Thymus (tissue), 14 donors: ENCODE measurements at places on chromosomes 1 and 21. TPM values are rescaled to one million over a fixed set of nuclear protein-coding genes. Genes with fewer than 3 reads are reported as not detected.

Gene MROH9
- total RNA-seq: 0.05 TPM

Gene C1QC
- 83.0 TPM for total RNA-seq

Gene ARHGEF11
- total RNA-seq: 4.5 TPM

Gene HPCAL4
- total RNA-seq: 0.24 TPM

Gene SGIP1
- 0.57 TPM for total RNA-seq

Gene RNU1-3
- 17,380 TPM for total RNA-seq

Gene NOS1AP
- 0.05 TPM for total RNA-seq

Gene SLAMF7
- 6.4 TPM for total RNA-seq

- no peak for DNase-seq
Measured at GRCh38 chr1:103900005-103900404, 150.3 kb downstream of the AMY1C start.

DNA sequence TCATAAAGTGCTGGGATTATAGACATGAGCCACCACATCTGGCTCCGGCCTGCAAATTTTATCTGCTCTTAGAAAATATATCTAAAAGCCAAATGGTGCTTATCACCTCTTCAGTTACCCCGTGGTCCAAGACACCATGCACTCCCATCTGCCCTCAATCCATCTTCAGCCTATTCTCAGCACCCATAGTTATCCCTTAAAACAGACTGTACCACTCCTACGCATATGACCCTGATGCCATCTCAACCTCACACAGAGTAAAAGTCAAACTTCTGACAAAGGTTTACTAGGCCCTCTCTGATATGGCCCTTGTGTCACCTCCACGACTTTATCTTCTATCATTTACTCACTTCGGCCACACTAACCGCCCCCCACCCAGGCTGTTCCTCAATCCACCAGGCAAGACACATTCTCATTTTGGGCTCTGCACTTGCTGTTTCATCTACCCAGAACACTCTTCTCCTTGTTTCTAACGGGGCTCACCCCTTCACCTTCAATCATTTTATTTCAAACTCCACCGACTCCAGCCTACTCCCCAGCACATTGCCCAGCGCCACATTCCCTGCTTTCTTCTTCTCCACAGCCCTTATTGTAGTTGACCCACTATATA lies 33.0 kb downstream of the USP48 start:
- no peak for DNase-seq

DNA sequence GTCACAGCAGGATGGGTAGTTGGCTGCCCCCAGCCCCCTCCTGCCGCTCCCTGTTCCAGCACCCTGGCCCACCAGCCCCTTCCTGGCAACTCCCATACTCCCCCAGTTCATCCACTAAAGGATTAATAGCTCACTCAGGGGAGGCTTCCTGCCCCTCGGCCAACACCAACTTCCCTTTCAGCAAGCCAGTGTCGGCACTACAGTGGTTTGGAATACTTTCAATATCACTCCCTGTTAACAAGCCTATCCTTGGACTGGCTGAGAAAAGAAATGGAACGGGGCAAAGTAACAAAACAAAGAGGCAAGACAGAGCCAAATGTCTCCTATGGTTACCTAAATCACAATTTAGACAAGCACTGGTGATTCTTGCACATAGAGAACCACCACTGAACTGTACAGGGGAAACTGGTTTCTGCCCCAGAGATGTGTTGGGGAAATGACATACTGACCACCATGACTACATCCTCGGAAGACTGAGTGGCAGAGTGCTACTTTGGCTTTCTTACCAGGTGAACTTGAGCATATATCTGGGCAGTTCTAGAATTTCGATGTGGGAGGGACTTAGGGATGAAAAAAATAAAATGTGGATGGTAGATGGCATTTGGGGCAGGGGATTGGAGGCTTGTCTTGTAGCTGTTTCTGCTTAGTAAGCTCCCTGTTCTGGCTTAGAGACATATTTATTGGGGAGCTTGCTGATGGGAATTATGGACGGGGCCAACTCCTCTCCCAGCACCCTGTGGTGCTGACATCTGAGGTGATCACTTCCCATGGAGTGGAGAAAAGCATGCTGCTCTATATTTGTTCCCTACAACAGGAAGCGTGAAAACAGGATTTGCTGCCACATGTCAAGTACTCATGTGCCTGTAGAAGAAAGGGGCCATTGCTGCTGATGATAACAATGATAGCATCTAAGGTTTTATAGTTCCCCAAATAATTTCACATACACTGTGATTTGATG lies 7.1 kb upstream of the CAPN2 start:
- DNase-seq: no peak

DNA sequence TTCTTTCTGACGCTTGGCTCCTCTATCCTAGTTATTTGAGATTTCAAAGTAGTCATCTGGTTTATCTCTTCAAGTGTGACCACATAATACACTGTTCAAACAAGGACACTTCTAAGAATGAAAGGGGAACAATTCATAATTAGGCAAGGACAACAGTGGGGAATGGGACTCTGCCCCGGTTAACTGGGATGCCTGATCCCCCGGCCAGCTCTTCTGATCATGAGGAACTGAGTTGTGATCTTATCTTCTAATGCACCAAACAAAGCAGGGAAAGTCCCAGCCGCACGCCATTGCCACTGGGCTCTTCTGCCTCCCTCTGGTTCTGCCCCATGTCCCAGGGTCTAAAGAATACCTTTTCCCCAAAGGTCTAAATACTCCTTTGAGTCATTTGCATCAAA lies 158.2 kb upstream of the IRF2BP2 start:
- DNase-seq: no peak

- no peak for DNase-seq
Measured at GRCh38 chr1:204213668-204214662, at the start of gene GOLT1A. Gene GOLT1A (minus strand): TSS chr1:204213988. CDS start chr1:204213906, 82 bp downstream.

DNA sequence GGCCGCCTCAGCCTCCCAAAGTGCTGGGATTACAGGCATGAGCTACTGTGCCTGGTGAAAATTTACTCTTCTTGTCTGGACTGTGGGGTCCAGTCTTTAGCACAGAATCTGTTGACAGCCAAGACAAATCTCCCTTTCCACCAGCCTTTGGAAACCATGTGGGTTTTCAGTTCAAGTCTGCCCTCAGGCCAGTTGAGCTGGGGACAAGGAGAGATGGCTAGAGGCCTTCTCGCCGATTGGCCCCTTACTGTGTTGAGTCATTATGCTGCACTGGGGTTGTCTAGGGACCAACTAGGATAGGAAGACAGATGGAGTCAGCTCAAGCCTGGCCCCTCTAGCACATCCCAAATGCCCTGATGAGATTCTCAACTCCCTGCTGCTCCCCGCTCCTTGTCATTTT lies 8.6 kb upstream of the NKAIN1 start:
- no peak for DNase-seq

DNA sequence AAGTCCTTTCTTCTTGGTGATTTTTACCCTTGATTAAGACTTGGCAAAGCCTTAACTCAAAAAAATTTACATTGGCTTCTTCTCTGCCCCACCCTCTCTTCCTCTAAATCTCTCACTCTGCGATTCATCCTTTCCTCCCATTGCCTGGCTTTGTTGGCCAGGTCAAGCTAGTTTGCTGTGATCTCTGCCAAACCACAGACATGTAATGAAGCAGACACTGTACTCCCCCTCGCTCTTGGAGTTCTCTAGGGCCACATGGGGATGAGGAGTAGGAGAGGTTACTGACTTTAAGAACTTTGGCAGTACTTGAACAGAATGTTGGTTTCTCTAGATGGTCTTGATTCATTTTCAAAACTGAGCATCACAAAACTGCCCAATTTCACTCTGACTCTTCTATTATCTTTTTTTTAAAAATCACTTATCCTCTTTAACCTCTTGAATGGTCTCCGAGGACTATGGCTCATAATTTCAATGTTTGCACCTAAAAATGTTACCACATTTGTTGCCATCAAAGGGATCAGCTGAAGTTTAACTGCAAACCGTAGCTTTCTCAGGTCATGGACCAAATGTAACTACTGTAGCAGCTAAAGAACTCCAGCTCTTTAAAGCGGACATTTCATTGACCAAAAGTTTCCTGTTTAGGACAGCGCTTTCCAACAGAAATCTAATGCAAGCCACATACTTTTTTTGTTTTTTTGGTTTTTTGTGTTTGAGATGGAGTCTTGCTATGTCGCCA lies 62.7 kb upstream of the IPO9 start:
- DNase-seq: no peak

DNA sequence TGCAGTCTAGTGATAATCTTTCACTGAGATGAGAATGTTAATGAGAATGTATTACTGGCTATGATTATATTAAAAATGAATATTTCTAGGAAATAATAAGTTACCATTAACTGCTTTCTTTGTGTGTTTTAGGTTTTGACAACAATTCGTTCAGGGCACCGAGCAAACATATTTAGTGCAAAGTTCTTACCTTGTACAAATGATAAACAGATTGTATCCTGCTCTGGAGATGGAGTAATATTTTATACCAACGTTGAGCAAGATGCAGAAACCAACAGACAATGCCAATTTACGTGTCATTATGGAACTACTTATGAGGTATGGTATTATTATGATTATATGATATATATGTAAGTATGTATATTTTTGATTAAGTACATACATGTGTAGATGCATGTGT lies 37.8 kb upstream of the MPC2 start:
- DNase-seq: no peak

DNA sequence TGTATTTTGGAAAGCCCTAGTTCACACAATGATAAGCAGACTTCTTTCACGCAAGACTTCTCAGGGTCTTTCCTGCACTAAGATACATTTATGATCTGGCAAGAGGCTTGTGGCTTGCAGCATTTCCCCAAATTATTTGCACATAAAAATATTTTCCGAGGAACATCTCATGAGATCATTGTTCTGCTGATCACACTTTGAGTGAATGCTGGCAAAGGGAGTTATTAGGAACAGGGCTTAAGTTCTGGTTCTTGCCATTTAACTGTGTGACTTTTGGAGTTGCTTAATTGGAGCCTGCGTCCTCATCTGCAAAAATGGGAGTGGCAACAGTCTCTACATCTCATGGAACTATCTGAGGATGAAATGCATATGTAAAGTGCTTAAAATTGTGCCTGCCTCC lies 50.2 kb downstream of the GADD45A start:
- no peak for DNase-seq

GRCh38 chr1:48649880-48650279 lies 126.8 kb downstream of the BEND5 start:
- DNase-seq: no peak
